ENCODE measurements at places on chromosomes 16 and 17.
A peak's percentile ranks its signal among the peaks of the same experiment; 100 is the strongest.

- no peak for DNase-seq
These were observed 1.4 kb downstream of the ARSG start for GRCh38 chr17:68292689-68293040.

GRCh38 chr17:27620721-27621120, 10.3 kb upstream of the LGALS9 start:
- no peak for DNase-seq

GRCh38 chr16:70467113-70467512, 12.7 kb downstream of the FCSK start:
- no peak for DNase-seq

DNA sequence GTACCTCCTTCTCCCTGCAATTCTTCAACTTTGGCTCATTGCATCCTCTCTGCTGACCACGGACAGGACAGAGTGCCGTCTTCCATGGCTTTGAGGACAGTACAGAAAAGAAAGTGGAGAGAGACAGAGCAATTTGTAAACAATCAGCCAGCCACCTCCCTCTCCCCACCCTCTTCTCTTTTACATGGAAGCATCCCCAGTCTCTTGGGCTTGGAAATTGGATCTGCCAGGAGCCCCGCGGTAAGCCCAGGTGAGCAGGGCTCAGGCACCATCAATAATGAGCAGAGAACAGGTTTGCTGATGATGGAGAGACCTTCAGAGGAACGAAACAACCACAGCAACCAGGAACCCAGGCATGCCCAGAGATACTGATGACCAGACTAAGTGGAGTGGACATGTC, 194.9 kb upstream of the TNRC6C start:
- peak; percentile 60 for DNase-seq

DNA sequence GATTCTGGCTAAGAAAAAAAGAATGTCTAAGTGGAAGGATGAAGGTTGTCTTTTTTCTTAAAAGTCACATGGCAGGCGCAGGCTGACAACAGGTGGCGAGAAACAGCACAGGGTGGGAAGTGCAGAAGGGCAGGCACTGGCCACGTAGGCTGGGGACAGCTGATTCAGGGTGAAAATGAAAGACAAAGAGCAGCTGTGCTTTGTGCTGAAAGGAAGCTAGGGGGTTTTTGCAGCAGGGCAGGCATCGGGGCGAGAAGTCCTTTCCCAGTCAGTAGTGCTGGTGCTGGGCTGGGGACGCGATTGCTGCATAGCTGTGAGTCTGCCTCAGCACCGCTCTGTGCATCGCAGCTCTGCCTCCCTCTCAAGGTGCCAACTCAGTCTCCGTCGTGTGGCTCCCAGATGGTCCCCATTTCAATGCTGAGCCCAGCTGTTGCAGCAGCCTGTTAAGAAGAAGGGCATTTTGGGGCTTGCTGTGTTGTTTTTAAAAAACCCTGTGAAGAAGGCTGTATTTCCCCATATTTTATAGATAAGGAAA, 183.1 kb upstream of the CCL2 start:
- peak; percentile 58 for DNase-seq

DNA sequence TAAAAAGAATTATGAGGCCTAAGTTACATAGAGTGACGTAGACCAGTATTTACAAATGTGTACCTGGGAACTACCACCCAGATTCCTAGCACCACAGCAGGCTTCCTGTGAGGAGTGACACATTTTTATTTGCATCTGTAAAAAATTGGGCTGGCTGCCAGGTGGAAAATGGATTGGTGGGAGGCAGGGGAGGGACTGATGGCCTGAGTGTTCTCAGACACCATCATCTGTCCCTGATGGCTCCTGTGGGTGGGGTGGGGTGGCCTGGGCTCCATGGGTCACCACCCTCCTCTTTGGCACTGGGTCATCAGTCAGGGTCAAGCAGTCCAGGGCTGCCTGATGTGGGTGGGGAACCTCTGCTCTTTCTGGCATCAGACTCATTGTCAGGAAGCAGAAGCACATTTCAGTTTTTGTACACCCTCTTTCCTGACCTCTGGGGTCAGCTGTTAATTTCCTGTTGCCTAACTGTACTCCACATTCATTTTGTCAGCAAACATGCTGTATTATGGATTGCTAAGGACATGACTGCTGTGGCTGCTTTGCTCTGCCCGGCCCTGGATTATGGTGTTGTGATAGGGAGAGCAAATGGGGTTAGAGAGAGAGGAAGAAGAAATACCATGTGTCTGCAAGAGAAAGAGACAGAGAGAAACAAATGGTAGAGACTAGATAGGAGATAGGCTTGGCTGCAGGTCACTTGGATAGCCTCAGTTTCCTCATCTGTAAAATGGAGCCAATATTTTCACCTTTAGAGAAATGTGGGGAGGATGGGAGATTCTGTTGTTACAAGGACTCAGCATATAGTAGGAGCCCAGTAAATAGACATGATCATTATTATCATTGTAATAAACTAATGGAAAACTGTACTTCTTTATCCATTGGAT, 11.6 kb upstream of the MFAP4 start:
- DNase-seq: peak; percentile 75

DNA sequence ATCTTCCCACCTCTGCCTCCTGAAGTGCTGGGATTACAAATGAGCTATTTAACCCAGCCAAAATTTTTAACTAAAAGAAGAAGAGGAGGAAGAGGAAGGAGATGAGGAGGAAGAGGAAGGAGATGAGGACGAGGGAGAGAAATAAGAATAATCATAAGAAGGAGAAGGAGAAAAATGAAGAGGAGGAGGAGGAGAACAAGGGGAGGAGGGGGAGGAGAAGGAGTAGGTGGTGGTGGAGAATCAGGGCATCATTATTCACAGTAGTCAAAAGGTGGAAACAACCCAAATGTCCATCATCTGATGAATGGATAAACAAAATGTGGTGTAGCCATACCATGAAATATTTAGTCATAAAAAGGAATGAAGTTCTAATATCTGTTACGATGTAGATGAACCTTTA, 21.2 kb upstream of the MGAT5B start:
- DNase-seq: no peak

- DNase-seq: no peak
These were observed 526 bp downstream of the ZZEF1 start for GRCh38 chr17:4142107-4142900.

- peak; percentile 42 for DNase-seq
These were observed 29.8 kb downstream of the KIAA0513 start for GRCh38 chr16:85057212-85057889.

DNA sequence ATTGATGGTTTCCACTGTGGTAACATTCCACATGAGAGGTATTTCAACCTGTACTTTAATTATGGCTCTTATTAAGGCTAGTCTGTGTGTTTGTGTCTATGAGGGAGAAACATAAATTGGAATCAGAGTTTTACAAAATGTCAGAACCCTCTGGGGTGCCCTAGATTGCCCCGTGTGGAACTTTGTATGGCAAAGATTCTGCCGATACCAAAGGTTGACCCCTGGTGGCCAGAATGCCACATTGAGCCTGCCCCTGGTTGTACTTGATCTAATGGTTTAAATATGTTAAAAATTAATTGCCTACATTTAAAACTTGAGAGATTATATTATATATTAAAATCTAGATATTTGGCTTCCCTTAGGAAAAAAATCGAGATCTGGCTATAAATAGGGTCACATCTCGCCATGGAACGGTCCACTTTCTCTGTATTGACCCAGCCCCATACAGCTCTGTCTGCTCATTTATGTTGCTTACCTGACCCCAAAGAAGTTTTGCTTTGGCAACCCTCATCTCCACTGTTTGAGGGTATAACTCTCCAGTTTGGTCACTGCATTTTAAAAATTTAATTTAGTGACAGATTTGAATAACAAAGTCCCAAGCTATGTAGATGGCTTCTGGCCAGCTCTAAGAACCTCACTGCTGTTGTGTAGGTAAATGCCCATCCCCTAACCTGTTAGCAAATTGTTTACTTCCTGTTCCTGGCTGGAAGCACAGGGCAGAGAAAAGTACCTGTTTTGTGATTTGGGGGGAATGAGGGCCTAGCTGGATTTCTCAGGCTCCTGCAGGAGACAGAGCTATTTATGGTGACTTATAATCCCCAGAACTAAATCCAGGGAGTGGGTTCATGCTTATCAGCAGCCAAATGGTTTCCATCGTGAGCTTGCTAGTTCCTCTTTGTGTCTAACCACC, 95.0 kb downstream of the PLCG2 start:
- peak; percentile 43 for DNase-seq

DNA sequence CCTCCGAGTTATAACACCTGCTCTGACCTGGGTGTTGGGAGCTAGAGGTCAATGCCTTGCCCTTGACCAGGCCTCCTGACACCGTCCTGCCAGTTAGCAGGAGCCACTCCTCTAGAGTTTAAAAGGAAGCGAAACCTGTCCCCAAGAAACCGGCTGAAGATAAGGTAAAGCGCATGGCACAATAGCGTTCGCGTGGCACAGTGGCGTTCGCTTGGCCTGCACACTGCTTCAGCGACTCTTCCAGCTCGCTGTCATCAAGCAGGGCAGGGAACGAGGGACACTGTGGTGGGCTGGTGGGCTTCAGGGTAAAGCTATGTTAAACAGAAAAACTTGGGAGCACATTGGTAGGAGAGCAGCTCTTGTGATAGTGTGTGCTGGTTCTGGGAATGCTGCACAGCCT, 28.2 kb upstream of the ETV4 start:
- no peak for DNase-seq

- no peak for DNase-seq
These were observed 138.1 kb downstream of the SHISA9 start for GRCh38 chr16:13039526-13039925.

DNA sequence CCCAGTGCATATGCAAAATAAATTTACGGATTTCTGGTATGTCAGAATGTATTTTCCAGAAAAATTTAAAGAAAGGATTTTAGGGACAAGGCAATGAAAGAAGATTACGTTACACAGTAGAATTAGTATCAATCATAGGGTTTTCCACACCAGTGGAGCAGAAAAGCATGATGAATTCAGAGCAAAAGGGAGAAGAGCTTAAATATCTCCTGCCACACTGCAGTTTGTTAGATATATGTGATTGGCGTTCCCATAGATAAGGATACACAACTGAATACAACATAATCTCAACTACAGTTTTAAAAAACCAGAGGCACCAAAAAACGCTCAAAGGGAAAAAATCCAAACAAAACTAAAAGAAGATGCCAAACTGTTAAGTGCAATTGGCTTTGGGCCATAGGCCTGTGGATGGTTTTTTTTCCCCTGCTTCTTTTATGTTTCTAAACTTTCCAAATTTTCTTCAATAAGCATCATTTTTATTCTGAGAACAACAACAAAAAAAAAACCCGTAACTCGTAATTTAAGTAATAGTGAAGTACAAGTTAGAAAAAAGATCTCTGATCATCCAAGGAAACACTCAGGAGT, 22.3 kb downstream of the MARF1 start:
- no peak for DNase-seq

DNA sequence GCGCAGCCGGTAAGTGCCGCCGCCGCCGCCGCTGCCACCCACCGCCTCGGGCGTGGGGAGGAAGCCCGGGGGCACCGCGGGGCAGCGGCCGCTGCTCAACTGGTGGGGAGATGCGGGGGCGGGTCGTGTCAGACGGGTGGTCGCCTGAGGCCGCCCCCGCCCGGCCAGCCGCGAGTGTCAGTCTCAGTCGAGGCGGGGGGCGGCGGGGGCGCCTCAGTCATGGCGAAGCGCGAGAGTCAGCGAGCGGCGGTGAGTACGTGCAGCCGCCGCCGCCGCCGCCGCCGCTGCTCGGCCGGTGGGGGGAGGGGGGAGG, 76.2 kb downstream of the CHD9 start:
- no peak for DNase-seq

- no peak for DNase-seq
These were observed 30.0 kb downstream of the ANKFY1 start for GRCh38 chr17:4233668-4234258.

DNA sequence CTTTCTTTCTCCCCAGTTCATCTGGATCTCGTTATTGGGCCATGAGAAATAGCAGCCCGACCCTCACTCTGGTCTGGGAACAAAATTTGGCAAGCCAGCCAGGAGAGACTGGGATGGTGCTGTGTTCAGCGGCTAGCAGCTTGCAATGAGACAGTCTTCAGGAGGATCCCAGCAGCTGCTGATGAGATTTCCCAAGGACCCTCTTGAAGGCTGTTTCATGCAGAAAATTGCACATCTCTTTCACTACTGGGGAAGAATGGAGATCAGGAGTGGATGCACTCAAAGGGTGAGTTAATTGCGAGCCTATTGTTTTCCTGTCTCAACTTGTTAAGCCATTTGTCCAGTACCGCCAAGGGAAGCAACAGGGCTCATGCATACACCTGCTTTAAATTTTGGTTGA, 5.5 kb upstream of the COIL start:
- DNase-seq: peak; percentile 65

DNA sequence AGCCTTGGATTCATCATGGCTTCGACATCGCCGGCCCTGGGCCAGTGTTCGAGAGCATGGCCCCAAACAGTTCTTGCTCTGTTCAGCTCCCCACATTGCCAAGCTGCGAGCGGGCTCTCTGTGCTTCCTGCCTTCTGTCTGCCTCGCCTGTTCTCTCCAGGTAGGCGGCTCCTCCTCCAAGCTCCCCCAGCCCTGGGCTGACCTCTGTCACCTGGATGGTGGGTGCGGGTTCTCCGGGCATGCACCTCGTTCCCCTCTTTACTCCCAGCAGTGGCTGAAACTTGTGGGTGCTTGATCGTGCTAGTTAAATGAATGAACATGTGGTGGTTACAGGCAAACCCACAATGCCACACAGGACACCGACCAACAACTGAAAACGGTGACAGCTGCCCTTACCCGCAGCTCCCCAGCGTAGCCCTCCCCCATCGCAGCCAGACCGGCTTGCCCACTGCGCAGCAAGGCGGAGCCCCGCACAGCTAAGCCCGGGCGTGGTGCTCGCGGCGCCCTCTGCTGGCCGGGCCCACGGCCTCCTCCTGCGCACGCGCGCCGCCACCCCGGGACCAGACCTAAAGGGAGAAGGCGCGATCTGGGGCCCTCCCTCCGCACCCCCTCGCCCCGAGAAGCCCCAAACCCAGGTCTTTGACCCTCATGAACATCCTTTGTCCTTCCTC, 23.0 kb upstream of the EIF1 start:
- peak; percentile 87 for DNase-seq

GRCh38 chr16:66846831-66847230, 2.6 kb downstream of the CA7 start:
- DNase-seq: no peak

- peak; percentile 24 for DNase-seq
These were observed 4.0 kb downstream of the NOG start for GRCh38 chr17:56597495-56597990.

DNA sequence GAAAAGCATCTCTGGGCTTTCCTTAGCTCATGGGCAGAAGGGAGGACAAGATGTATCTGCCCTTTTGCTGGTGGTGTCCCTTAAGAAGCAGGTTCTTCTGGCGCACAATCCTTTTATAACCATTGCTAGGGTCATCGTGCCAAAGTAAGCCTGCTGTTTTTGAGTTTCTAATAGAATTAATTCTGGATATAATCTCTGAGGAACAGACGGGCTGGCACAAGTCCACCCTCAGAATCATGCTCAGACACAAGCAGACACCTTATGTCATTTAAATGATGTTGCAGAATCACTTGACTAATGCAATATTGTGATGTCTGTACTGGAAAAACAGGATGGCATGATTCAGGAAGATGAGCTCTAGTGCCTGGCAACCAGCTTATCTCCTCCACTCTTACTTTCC, 18.8 kb upstream of the MMD start:
- peak; percentile 68 for DNase-seq

GRCh38 chr16:48487287-48487686, 102.1 kb upstream of the SIAH1 start:
- no peak for DNase-seq

Measured in NCI-H2171 treated with DMSO at 0.1 percent for 48 hours (cell line).